Tongue (tissue), 3 donors: ENCODE measurements at places on chromosomes 2 and 18. TPM values are rescaled to one million over a fixed set of nuclear protein-coding genes. Genes with fewer than 3 reads are reported as not detected.

The FAM98A gene
- 28.9 TPM for total RNA-seq

The RFTN2 gene
- total RNA-seq = 20.4 TPM

The UGT1A4 gene
- total RNA-seq = 1.6 TPM

The IFIH1 gene
- 7.0 TPM for total RNA-seq

The RNF181 gene
- total RNA-seq = 71.9 TPM

The AKAIN1 gene
- total RNA-seq = not detected

The MARCO gene
- 2.7 TPM for total RNA-seq

The GIGYF2 gene
- total RNA-seq = 102 TPM

The ANKRD30BL gene
- 0.31 TPM for total RNA-seq

The LONRF2 gene
- 5.1 TPM for total RNA-seq

The DCDC2C gene
- total RNA-seq = not detected

The CDKL4 gene
- 1.8 TPM for total RNA-seq

The KCNS3 gene
- 46.3 TPM for total RNA-seq

The IL1F10 gene
- not detected for total RNA-seq

The MC5R gene
- not detected for total RNA-seq

The FIGN gene
- total RNA-seq = 1.9 TPM

The INPP1 gene
- total RNA-seq = 16.7 TPM

The GKN1 gene
- not detected for total RNA-seq

The LCT gene
- total RNA-seq = not detected

The NYAP2 gene
- total RNA-seq = 0.10 TPM

The AQP4 gene
- 37.6 TPM for total RNA-seq

The FBLN7 gene
- 9.5 TPM for total RNA-seq

The ALPG gene
- not detected for total RNA-seq
